ENCODE measurements at places on chromosomes 3 and 15.

GRCh38 chr15:58471348-58471747 lies 39.6 kb downstream of the LIPC start:
- DNase-seq: no peak

DNA sequence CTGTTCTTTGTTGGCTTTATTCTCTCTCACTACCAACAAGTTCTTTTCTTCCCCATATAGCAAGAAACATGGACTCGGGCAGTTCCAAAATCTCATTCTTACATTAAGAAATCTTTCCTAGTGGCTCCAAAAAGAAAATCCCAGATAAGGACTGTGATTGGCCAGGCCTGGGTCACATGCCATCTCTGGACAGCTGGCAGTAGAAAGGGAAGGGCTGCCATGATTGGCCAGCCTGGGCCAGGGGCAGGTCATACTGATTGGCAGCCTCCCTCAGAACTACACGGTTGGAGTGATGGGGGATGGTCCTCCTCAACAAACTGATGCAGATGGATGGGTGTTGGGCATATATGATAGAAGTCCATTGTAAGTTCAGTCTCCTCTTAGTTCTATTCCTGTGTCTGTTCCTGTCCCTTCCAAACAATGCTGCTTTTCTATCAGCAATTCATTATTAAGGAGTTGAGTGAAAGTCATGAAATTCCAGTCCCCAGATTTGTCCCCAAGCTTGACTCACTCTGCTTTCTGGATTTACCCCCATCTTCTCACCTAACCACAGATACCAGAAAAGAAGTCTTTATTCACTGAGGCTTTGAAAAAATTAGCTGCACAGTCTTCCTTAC lies 175.5 kb downstream of the ATG7 start:
- DNase-seq: no peak

DNA sequence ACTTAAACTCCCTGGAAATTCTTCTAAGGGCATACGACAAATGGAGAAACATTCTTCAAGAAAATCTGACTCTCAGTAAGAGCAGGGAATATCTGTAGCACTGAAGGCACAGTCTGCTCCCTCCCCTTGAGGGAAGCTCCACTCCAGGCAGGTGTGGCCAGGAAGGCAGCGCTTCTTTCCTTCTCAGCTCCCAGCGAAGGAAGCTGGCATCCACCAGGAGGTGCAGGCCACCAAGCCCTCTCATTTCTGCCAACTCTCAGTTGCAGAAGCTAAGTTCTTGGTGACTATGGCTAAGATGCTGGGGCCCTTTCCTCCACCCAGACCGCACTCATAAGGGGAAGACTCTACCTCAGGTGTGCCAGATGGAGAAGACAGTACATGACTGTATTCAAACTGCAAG lies 37.7 kb upstream of the SLC41A3 start:
- DNase-seq: no peak

- DNase-seq: peak; percentile 19
Measured at GRCh38 chr3:193124861-193125260, 116.2 kb upstream of the PLAAT1 start.

DNA sequence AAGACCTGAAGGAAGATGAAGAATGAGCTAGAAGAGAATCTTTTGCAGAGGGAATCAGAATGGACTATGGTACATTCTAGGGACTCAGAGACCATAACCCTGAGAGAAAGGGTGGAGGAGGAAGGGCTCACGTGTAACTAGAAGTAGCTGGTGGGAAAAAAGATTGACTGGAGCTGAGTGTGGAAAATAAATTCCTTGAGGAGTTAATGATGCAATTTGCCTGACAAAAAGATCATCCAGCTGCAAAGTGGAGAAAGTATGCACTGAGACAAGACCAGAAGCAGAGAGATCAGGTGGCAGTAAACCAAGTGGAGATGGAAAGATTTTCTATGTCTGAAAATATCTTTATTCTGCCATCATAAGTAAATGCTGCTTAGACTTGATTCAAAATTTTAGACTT lies 52.9 kb upstream of the TBL1XR1 start:
- no peak for DNase-seq

- no peak for DNase-seq
Measured at GRCh38 chr3:100260081-100260684, 609 bp upstream of the TBC1D23 start.

DNA sequence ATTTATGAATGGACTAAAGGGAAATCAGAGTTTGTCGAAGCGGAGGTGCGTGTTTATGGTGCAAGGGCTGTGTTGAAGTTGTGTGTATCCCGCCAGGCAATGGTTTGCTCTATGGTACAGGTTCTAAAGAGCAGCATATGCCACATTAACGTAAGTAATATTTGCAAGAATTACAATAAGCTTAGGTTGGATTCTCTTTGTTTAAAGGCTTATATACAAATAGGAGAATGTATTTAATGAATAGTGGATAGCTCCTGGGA lies 800 bp downstream of the EPHA3 start:
- no peak for DNase-seq

- DNase-seq: no peak
Measured at GRCh38 chr15:23629234-23629805, 18.3 kb downstream of the MAGEL2 start.

- no peak for DNase-seq
Measured at GRCh38 chr3:62046326-62046725, 327.0 kb downstream of the FEZF2 start.

DNA sequence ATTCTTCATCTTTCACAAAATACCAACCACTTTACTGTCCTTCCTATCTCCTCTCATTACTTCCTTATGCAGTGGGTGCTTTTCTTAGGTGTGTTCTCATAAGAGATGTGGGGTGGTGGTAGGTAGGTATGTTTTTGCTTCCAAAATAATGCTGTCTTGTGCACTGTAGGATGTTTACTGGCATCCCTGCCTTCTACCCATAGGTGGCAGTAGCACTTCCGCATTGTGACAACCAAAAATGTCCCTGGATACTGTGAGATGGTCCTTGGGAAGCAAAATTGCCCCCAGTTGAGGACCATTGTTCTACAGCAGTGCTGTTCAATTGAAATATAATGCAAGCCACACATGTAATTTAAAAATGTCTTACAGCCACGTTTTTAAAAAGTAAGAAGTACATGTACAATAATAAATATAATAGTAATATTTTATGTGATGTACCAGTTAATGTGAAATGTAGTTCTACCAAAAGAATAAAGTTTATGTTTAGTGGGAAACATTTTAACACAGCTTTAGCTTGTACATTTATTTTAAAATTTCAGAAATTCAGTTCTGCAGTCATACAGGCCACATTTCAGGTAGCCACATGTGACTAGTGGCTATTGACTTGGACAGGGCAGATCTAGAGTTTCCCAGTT lies 75.2 kb downstream of the NEO1 start:
- no peak for DNase-seq

DNA sequence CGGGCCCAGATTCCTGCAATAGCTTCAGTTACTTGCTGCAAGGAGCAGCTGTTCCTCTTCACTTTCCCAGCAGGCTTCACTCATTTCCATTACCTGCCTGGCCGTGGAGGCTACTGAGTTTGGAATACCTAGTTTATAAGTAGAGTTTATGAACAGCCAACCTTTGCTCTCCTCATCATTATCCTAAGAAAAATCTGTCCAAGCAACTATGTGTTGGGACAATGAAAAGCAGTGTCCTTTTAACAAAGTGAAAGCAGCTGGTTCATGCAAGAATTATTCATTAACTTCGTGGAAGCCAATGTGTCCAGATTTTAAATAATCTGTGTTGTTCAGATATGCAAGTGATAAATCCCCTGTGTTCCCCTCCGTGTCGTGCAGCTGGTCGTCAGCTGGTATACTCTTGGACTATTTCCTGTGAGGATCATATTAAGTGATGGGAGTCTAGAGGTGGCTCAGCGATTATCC lies 39.3 kb upstream of the SSR3 start:
- no peak for DNase-seq

- no peak for DNase-seq
Measured at GRCh38 chr15:63043335-63044076, 959 bp downstream of the TPM1 start.
